ENCODE measurements at places on chromosomes 5 and 9. TPM values are rescaled to one million over a fixed set of nuclear protein-coding genes. Genes with fewer than 3 reads are reported as not detected.

The PCDHA3 gene
- total RNA-seq: not detected

- no peak for DNase-seq
Observed at GRCh38 chr5:6734243-6734700, 21.0 kb downstream of the TENT4A start.

The DRD1 gene
- total RNA-seq: not detected

GRCh38 chr5:171367424-171368370 is 20.0 kb upstream of the NPM1 start:
- no peak for DNase-seq

- no peak for DNase-seq
Observed at GRCh38 chr9:104903609-104904008, 24.3 kb downstream of the ABCA1 start.

DNA sequence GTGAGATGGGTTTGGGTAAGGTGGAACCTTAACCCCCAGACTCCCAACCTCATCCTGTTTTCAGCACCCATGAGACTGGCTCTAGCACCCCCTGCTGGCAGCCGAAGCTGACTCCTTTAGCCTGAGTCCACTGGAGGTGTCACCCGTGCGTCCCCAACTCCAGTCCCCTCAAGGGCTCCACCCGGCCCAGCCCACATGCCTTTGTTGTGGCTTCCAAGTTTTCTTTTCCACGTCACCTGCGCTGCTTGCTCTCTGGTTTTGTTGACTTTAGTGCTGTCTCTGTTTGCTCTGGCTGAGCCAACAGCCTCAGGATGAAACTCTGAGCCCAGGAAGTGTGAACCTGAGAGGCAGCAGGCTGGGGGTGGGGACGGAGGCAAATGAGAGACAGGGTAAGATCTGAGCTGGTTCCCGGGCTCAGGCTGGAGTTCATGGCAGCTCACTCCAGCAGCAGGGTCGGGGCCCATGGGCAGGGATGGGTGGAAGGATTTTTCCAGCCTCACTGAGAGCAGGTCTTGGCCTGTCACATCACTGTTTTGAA is 13.2 kb upstream of the AQP7 start:
- DNase-seq: peak; percentile 94

DNA sequence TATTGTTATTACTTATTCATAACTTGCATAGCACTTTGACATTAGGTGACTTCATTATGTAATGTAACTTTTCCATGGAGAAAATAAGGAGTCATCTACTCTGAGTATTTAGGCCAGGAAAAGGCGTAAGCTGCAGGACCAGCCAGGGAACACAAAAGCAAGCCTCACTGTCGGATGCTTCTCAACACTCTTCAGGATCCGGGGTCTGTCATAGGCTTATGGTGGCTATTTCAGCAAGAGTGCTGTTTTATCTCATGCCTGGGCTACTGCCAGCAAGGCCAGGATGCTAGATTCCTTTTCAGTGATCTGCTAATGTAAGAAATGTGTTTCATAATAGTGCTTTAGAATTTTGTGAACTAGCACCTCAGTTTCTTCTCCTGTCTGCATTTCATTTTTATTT is 162.4 kb downstream of the CHSY3 start:
- no peak for DNase-seq

GRCh38 chr5:104062621-104063377 is 500.2 kb upstream of the NUDT12 start:
- DNase-seq: no peak

DNA sequence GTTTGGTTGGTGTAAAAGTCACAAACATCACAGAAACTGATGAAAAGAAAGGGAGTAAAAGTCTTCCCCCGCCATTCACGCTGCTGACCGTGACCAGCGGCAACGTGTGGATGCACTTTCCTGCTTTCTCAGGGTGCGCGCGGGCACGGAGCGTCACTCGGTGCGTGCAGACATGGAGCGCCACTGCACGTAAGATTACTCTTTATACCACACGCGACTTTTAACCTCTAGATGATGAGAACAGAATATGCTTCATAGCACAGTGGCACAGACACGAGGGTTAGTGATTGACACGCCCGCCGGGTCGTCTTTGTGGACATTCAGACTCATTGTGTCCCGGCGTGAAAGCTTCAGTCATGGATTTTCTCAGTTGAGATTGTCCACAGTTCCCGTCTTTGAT is 15.7 kb downstream of the CEP72 start:
- DNase-seq: no peak

DNA sequence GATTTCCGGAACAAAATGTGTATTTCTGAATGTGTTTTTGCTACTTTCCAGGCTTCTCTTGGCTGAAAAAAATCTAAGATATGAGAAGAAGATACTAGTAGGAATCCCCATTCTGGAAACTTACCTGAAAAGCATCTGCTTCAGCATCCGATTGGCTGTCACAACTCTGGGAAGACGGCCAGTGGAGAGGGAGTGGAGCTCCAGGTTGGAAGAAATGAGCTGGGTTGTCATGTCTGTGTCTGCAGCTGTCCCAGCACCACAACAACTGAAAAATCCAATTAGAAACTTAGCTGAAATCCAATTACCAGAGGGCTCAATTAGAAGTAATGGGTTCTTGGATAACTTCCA is 3.0 kb downstream of the PSMB7 start:
- DNase-seq: no peak

DNA sequence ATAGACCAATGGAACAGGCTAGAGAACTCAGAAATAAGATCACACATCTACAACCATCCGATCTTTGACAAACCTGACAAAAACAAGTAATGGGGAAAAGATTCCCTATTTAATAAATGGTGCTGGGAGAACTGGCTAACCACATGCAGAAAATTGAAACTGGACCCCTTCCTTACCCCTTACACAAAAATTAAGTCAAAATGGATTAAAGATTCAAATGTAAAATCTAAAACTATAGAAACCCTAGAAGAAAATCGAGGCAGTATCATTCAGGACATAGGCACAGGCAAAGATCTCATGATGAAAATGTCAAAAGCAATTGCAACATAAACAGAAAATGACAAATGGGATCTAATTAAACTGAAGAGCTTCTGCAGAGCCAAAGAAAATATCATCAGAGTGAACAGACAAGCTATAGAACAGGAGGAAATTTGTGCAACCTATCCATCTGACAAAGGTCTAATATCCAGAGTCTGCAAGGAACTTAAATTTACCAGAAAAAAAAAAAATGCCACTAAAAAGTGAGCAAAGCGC is 43.8 kb downstream of the MRPS27 start:
- DNase-seq: no peak

The SPAG8 gene
- 1.4 TPM for total RNA-seq

DNA sequence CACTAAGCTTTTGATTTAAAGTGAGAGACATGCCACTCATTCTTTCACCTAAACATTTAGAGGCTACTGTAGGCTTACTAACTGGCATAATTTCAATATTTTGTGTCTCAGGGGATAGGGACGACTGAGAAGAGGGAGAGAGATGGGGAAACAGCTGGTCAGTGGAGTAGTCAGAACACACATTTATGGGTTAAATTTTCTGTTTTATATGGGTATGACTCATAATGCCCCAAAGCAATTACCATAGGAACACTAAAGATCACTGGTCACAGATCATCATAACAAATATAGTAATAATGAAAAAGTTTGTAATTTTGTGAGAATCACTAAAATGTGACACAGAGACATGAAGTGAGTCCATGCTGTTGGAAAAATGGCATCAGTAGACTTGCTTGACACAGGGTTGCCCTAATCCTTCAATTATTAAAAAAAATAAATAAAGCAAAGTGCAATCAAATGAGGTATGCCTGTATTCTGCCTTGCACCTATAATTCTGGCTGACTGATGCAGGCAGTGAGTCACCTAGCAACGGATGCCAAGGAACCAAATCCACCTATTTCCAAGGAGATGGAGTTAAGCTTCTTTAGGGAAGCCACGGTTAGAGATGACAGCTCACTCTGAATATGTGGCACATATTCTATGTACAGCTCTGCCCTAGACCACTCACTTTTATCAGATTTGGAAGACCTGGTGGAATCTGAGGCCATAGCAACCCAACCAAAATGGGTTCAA is 166.1 kb downstream of the MARCHF11 start:
- no peak for DNase-seq

- DNase-seq: no peak
Observed at GRCh38 chr9:133051966-133052539, 9.7 kb upstream of the CEL start.

GRCh38 chr5:151110992-151111391 is 30.2 kb upstream of the TNIP1 start:
- DNase-seq: no peak

DNA sequence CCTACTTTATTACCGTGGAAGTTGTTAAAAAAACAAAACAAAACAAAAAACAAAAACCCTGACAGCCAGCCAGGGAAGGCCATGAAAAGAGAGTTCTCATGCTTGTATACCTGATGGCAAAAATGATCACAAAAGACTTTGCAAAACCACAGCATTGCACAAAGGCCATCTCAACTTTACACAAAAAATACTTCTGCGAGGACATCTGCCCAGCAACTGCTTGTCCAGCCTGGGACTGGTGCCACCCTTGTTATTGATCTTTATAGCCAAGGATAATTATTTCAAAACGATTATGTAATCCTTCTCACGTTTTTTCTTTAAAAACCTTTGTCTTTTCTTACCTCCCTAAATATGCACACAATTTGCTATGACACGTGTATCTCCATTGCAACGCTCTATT is 42.2 kb upstream of the SLC28A3 start:
- no peak for DNase-seq

DNA sequence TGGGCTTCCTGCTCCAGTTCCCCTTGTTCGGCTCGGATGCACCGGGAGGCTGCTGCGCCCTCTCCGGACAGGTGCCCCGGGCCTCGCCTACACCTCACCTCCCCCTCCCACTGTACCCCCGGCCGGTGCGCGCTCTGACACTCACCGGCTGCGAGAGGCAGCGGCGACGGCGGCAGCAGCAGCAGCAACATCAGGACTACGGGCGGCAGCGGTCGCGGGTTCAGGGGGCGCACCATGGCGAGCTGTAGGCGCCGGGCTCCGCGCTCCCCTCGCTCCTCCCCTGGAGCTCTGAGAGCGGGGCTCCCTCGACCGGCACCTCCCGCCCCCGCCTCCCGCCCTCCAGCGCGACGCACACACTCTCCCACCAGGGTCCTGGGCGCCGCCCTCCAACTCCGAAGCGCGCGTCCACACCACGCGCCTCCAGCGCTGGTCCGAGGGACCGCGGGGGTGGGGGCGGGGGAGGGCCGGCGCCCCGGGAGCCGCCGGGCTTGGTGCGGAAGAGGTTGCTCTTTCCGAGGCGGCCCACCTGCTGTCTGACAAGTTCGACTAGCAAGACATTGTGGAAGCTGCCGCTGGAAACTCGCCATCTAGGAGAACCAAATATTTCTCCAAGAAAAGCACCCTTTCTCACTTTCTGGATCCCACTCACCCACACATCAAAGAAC is at the start of gene GFRA3:
GFRA3 (minus strand) TSS at position 433 of the 665 bp plus-strand sequence; CDS start at position 236, 197 bp downstream.
- peak; percentile 4 for DNase-seq

The ACER2 gene
- total RNA-seq: 2.4 TPM

DNA sequence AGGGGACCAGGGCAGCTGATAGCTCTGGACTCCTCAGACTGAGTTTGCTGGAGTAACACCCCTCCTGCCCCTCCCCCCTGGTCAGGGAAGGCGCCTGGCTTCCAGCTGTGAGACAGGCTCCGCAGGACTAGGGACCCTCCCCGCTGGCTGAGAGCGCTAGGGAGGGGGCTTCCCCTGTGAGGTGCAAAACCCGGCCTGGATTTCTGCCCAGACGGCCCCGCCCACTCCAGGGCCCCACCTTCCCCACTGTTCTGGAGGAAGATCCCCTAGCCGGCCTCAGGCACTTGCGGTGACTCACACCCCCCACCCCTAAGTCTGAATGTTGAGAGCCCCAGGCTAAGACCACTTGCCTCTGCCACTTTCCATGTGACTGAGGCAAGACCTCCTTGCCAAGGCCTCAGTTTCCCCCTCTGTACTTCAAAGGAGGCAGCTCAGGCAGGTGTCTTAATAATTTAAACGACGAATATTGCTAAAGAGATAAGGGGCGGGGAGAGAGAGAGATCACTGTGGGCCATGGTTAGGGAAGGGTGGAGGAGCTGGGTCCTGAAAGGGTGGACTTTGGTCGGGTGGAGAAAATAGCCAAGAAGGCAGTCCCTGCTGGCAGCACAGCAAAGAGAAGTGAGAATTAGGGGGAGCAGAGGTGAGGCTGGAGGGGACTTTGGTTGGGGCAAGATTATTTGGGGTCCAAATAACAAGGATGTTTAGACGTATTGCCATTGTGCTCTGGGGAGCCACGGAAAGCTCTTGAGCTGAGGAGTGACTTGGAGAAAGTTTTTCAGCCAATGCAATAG is 1.0 kb upstream of the DAB2IP start:
- peak; percentile 35 for DNase-seq

GRCh38 chr5:68778484-68778883 is 315.3 kb upstream of the SLC30A5 start:
- no peak for DNase-seq

The RGS7BP gene
- not detected for total RNA-seq

The CDH9 gene
- total RNA-seq: not detected

GRCh38 chr5:115151208-115151805 is 18.4 kb downstream of the TRIM36 start:
- no peak for DNase-seq

DNA sequence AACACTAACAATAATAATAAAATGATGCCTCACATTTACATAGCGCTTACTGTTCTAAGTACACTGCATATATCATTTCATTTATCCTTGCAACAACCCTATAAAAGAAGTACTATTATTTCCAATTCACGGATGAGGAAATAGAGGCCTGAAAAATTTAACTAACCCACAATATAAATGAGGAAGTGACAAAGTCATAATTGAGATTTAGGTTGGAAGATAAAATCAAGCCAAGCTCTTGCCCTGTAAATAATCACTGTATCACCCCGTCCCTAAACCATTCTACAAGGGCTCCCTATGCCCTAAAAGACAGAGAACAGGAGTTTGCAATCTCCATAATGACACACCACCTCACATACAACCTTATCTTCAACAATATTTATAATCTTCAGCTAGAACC is 49.6 kb downstream of the STRBP start:
- DNase-seq: no peak

DNA sequence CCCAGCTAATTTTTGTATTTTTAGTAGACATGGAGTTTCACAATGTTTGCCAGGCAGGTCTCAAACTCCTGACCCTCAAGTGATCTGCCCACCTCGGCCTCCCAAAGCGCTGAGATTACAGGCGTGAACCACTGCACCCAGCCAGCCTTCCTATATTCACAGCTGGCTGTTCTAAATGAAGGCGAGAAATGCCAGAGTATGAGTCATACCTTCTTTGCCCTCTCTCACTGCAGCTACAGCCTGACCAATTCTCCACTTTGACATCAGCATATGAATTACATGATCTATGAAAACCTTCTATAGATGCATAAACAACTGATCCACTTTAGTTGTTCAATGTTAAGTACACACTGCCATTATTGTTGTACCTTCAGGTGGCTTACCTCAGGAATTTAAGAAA is 14.5 kb downstream of the APTX start:
- DNase-seq: no peak

DNA sequence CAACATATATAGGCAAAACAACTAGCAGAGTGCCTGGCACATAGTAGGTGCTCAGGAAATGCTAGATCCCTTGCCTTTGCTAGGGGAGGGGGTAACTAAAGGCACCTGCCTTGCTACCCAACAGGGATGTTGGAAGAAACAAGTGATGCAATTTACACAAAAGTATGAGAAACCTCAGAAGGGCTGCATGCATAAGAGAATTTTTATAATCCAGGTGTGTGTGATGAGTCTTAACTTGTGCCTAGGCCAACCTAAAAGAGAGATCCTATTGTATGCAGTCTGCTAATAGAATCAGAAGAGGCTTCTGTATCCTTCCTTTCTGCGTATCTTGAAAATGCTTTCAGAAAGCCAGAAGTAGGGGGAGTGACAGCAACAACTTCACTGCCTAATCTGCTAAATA is 135.9 kb downstream of the SLIT3 start:
- no peak for DNase-seq

GRCh38 chr5:173572431-173573125 is 43.9 kb downstream of the BOD1 start:
- no peak for DNase-seq

The GPX3 gene
- total RNA-seq: not detected
